Putamen (tissue), 1 donor: ENCODE measurements at places on chromosomes 6 and 20.

GRCh38 chr6:158863646-158864045 is 44.5 kb upstream of the EZR start:
- no peak for DNase-seq

GRCh38 chr6:105193647-105194046 is 13.8 kb upstream of the POPDC3 start:
- DNase-seq = no peak

DNA sequence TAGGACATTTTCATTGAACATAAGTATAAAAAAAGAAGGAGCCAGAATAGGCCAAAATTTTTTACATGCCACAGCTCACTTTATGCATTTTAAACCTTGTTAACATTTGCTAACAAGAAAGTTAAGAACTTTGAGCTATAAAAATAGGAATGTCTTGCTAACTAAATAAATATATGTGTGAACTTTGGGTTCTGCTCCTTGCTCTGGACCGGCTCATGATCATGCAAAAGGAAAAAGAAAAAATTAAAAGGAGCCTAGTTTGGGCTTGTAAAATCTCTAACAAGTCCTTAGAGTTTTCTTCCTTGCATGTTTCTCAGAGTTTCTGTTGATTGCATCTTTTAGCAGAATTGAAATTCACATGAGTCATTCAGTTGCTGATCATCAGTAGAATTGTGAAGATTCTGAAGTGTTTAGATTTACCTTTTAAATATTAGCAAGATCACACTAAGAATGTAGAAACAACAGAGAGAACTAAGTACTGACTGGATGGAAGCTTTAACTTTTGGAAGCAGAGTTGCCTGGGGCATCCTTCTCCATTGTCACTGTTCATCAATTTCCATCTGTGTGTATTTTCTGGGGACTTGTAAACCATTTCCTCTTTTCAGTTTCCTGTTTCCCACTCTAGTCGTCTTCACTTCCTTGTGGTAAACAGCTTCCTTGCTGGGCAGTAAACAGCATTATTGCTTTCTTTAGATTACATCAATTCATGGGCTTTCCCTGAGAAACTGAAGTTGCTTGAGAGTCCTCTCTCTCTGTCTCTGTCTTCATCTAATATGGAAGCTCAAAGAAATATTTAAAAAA is 458.4 kb upstream of the BTBD3 start:
- no peak for DNase-seq

DNA sequence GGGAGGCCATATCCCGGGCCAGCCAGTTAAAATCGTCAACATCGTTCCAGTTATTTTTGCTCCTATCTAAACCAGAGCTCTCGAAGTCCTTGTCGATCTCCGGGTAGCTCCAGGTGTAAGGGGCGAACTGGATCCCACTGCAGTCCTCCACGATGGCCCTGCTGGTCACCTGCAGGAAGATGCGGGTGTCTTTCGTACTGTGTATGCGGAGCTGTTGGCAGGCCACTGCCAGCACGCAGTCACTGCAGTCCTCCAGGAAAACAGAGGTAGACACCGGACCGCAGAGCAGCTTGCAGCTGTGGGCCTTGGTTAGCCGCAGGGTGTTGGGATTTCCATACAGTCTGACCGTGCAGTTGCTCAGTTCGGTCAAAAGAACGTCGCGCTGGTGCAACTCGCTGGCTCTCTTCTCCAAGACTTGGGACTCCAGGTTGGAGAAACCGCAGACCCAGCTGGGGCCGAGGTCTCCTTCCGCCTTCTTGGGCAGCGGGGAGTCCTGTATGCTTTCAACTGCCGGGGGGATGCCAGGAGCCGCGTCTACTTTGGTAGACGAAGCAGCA is 742 bp downstream of the TBCC start:
- DNase-seq = no peak

GRCh38 chr6:102300350-102300749 is 906.8 kb downstream of the GRIK2 start:
- no peak for DNase-seq

DNA sequence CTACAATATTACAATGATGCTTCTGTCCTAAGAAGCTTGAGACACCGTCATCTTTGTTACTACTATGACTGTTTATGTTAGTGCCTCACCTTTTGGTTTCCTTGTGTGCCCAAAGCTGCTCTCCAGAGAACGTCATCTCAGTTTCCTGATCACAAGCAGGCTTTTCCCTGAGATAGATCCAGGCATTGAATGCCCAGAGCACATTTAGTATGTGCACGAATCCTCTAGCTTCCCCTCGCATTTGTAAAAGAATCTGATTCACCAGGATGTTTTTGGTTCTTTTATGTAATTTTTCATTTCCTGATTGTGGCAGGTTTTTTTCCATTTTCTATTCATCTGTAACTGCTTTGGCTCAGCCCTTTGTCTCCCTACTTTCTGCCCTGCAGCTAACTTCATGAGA is 100.2 kb upstream of the TMEM181 start:
- no peak for DNase-seq

DNA sequence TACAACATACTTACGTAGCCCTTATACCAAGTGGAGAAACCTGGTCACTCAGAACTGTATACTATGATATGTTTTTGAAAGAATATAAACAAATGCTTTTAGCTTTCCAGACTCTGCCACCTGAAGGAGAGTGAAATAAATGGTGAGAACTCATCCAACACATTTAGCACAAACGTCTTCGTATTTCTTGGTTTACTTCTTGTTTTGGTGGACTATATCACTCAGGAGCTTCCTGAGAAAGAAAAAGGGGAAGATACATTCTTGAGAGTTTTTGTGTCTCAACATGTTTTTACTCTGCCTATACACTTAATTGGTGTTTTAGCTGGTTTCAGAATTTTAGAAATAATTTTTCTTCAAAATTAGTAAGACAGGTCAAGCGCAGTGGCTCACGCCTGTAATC is 19.4 kb upstream of the CTAGE9 start:
- DNase-seq = no peak

DNA sequence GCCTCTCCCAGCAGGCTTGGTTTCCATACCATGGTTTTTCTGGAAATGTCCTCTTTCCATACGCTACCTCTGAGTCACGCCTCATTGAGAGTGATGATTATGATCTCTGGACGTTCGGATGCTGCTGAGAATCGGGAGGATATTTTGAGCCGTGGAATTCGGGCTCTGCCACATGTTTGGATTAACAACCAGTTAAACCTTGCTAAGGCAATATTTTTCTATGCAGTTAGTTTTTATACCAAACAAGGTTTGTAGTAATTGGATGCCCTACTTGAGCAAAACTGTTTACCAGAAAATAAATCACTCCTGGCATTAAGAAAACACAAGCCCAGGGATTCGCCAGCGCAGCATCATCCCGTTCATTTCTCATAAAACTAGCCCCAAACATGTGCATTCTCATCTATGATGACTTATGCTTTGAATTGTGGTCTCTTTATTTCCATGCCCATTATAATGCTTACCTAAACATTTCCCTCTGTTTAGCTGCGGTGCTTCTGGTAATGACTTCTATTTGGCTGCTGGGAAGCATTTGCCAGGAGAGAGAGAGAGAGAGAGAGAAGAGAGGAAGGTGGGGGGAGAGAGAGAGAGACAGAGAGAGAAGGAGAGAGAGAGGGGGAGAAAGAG is 198.9 kb downstream of the CLIC5 start:
- DNase-seq = no peak

DNA sequence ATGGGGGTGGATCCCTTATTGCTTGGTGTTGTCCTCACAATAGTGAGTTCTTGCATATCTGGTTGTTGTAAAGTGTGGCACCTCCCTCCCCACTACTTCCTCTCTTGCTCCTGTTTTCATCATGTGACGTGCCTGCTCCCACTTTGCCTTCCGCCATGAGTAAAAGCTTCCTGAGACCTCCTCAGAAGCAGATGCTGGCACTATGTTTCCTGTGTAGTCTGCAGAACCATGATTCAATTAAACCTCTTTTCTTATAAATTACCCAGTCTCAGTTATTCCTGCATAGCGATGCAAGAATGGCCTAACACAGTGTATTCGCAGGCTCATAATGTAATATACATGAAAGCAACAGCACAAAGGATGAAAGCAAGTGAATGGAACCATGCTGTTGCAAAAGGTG is 28.4 kb upstream of the ANKRD60 start:
- DNase-seq = no peak

DNA sequence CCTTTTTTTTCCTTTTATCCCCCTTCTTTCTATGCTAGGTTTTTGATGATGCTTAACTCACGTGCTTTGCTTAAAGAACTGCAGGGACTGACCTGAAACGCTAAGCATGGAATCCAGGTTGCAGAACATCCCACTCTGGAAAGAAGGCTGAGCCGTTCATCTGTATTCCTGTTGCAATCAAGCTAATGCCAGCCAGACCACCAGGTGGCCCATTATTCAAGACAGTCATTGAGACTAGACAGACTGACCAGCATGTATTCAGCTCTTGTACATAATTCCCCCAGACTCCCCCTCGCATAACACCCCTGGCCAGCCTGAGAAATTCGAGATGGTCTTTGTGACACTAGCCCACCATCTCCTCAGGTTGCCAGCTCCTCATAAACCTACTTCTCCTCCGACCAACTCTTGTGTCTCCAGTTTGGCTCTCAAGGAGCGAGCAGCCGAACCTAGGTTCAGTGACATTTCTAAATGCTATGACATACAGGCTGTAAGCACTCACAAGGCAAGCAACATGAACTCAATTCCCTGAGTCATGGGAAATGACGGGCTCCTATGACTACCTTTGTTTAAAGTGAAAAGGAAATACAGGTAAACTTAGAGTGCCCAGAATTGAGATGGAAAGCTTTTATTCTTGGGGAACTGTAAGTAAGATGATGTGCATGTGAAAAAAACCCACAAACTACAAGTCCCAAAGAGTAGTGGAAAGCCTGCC is 309.3 kb upstream of the CDYL start:
- DNase-seq = no peak

DNA sequence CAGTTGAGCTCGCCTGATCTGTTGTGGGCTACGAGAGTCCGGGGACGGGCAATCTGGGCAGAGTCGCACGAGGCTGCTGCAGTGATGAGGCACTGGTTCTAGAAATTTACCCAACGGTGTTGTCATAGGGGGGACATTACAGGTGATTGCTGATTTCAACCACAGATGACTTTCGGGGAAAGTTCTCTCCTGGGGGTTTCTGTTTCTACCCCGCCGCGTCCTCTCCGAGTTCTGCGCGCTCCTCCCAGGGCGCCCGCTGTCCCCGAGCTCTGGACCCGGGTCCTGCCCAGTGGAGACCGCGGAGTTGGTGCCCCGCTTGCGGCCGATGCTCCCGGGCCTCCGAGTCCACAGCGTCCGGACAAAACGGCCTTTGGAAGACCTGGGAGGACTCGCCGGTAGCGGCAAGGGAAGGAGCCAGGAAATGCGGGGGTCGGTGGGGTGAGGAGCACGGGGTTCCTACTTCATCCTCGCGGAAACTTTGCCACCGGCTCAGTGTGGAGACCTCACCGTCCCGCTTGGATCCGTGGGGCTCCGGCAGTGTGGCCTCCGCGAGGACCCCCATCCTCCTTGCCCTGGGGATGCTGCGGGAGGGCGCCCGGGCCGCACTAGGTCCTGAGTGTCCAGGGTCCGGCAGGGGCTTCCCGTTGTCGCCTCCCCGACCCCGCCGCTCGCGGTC is 12.3 kb upstream of the RAET1L start:
- no peak for DNase-seq

DNA sequence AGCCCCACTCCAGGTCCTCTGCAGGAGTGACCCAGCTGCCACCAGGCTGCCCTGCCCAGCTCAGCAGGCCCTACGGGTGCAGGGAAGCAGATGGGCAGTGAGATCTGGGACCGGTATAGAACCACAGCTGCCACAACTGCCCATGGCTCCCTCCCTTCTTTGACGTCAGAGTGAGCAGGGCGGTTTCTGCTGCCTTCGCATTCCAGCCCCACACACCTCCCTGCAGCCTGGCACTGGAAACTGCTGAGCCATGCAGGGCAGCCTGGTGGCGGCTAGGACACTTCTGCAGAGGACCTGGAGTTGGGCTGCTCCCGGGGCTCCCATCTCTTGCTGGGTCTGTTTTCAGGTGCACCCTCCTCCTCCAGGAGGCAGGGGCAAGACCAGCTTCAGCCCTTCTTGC is 101.6 kb upstream of the CD93 start:
- no peak for DNase-seq

DNA sequence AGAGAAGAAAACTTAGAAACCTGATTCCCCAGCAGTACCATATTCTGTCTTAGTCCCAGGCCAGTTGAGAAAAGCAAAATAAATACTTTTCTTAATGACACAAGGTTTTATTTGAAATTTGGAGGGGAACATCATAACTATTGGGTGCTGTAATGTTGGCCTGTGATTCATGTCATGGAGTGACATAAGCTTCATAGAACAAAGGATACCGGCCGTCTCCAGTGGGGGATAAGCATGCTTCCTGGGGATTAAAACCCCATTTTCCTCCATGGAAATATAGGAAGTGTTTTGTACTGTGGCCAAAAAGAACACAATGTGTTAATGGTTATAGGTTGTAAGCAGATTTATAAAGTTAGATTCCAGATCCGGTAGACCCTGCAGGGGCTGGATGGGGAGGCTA is 18.0 kb downstream of the MTHFD1L start:
- no peak for DNase-seq

- no peak for DNase-seq
These were observed 18.9 kb downstream of the ZNF831 start for GRCh38 chr20:59182401-59183044.

- no peak for DNase-seq
These were observed 55.1 kb upstream of the CEP162 start for GRCh38 chr6:84282550-84282949.

DNA sequence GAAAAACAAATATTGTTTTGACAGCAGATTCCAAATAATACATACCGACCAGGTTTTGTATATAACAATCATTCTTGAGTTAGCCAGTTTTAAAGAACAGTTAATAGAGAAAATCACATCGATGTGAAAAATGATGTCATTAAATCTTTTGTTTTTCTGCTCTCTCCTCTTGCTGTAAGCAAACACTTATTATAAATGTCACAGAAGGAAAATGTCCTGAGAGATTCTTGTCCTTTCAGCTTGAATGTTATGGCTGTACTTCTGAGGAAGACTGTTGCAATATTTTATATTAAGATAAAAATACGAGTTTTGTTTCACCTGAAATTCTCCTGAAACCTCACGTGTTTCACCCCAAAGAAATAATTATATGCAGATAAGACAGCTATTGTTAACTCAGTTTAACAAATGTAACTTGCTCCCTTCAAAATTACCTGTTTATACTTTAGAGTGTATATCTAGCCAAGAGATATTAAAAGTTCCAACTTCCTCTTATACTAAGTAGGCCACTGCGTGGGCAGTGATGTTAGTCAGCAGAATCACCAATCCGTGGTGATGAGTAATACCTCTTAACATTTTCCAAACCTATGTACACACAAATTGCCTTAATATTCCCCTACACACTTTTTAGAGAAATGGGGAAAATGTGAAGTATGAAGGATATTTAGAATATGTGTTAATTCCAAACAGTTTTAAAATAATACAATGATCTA is 1111.4 kb upstream of the CITED2 start:
- DNase-seq = peak; percentile 47
